GM23248 (cell line): ENCODE measurements at places on chromosomes 16 and 17.
A peak's percentile ranks its signal among the peaks of the same experiment; 100 is the strongest.

DNA sequence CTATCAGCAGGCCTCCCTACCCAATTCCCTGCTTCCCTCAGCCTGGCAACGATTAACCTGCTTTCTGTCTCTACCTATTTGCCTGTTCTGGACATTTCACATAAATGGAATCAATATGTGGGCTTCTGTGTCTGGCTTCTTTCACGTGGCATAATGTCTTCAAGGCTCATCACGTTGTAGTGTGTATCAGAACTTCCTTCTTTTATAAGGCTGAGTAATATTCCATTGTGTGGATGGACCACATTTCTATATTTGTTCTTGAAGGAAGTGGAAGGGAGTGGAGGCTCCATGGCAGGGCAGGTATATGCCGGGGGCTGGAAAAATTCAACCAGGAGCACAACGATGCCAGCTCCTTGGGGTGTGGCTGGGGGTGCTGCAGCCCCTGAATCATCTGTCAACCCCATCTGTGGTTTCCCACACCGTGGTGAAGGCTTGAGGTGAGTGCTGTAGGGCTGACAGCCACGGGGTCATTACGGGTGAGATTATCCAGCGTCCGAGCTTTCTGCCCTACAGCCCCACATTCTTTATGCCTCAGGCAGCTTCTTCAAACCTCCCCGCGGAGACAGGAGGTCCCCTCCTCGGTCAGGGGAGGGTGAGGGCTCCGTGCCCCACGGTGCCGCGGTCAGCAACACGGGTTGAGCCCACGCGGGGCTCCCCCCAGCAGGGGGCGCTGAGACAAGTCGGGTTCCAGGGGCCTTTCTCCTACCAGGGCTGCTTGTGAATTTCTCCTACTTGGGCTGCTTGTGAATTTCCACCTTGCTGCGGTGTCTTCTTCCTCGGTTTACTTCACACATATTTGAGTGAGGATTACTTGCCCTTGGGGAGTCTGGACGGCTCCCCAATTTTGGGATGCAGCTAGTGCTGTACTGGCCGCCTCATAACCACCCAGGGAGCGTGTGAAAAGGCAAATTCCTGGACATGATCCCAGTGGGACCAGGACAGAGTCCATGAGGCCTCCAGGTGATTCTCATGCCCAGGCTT, 18.3 kb upstream of the WFIKKN2 start:
- peak; percentile 58 for DNase-seq

DNA sequence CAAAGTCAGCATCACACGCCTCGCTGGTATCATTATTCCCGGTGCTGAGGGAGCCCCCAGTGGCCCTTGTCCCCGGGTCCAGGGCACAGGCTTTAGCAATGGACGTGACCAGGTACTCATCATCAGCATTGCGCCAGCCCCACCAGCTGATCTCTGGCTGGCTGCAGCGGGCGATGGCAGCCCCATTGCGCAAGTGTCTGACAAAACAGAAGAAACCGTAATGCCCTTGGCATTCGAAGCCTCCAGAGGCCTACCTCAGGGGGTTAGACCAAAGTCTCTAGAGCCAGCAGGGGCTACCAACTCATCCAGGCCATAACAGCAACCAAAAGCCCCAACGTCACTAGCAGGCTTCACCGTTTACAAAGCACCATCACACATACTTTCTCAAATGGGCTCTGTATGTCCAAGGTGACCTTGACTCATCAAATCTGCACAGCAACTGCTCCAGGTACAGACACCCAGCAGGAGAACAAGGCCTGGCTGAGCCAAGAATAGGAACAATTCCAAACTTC, 7.3 kb downstream of the MTMR4 start:
- DNase-seq: no peak

GRCh38 chr17:63358111-63358839, 87.8 kb downstream of the CYB561 start:
- DNase-seq: peak; percentile 95

DNA sequence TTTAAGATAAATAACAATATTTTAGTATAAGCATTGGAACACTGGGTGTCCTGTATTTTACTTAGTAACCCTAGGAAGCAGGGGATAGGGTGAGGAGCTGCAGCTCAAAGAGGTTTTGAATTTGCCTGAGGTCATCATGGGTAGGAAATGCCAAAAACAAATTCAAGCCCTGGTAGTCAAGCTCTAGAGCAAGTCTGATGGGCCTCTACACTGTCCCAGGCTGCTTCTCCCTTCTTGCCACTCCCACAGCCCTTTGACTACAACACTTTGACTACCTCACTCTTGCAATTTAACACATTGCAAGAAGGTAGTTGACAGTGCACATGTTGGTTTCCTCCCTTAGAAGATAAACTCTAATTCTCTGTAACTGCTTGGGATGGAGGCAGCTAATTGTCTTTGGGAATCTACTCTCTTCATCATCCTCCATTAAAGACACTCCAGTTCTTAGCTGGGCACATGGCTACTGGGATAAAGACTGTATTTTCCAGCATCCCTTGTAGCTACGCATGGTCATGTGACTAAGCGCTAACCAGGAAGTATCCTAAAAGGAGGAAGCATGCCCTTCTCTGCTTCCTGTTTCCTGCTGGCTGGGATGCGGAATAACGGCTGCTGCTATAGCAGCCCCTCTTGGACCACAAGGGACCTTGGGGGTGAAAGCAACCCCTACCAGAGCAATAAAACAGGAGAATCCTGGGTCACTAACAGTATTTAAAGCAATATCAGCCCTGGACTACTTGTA, 30.7 kb upstream of the SSTR2 start:
- no peak for DNase-seq

DNA sequence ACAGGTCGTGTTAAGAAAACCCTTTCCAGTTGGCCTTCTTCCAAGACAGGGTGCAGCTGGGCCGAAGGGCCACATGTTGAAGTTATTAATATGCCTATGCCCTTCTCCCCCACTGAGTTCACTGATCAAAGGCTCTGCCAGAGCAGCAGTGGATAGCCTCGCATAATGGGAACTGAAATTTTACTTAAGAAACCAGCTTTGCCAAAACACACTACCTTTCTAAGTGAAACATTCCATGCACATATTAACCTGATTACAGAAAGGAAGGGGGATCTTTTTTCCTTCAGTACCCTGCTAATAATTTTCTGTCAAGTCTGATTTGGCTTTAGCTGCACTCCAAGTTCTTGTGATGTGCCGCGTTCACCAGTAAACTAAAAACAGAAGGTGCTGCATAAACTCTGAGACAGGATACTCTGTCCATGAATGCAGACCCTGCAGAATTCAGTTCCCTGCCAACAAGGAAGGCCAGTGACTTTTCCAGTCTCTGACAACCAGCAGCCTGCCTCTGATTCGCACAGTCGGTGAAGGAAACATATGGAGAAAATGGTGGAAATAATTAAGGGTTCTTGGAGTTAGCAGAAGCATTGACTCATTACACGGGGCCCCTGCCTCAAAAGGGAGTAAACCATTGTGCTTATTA, 283.8 kb downstream of the ZFHX3 start:
- no peak for DNase-seq

DNA sequence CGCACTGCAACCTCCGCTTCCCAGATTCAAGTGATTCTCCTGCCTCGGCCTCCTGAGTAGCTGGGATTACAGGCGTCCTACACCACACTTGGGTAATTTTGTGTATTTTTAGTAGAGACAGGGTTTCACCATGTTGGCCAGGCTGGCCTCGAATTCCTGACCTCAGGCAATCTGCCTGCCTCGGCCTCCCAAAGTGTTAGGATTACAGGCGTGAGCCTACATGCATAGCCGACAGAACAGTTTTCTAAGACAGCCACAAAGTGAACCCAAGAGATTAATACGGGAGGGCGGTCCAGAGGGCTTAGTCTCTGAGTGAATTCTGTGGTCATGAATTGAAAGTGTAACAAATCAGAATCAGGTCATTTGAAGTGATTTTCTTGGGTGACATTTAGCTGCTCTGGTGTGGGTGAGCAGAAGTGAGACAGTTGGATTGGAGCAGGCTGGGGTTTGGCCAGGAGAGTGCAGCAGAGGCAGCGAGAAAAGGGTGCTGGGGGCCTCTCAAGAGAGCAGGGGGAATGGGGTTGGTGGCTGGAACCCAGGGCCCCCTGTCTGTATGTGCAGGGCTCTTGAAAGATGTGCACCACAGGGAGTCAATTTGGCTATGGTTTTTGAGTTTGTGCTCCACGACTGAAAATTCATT, 231.4 kb upstream of the WSCD1 start:
- no peak for DNase-seq

DNA sequence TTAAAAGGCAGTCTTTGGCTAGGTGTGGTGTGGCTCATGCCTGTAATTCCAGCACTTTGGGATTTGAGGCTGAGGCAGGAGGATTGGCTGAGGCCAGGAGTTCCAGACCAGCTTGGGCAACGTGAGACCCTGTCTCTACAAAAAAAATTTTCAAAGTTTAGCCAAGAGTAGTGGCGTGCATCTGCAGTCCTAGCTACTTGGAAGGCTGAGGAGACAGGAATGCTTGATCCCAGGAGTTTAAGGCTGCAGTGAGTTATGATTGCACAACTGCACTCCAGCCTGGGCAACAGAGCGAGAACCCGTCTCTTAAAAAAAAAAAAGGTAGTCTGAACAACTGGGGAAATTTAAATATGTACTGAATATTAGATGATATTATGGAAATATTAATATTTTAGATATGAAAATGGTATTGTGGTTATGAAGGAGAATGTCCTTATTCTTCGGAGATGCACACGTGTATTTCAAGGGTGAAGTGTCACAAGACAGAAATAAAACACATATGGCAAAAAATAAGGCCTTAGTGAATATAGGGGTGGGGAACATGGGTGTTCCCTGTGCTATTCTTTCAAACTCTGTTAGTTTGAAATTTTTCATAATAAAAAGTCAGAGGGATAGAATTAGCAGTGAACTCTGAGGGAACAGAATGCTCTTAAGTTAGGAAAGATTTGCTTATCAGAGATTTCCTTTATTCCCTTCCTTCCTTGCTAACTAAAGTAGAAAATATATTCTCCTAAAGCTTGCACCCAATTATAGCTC, 144.7 kb downstream of the CDK5R1 start:
- DNase-seq: no peak

DNA sequence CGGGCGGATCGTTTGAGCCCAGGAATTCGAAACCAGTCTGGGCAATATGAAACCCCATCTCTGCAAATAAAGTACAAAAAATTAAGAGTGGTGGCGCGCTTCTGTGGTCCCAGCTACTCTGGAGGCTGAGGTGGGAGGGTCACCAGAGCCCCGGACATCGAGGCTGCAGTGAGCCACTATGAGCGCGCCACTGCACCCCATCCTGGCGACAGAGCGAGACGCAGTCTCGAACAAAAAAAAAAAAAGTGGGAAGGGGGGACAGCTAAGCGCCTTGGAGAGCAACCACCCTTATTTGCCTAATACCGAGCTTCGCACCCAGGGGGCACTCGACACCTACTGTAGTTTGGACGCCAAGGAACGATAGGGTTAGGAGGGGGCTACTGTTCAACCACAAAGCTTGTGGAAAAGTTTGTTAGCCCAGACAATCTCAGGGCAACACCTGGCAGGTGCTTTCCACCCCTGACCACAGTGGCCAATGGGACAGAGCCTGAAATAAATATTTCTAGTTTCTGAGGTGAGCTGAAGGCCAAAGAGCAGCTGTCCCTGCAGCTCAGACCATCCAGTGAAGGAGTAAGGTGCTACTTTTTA, 847 bp upstream of the PSMC3IP start:
- DNase-seq: peak; percentile 82

- no peak for DNase-seq
Measured at GRCh38 chr16:7555459-7555858, 222.8 kb downstream of the RBFOX1 start.

DNA sequence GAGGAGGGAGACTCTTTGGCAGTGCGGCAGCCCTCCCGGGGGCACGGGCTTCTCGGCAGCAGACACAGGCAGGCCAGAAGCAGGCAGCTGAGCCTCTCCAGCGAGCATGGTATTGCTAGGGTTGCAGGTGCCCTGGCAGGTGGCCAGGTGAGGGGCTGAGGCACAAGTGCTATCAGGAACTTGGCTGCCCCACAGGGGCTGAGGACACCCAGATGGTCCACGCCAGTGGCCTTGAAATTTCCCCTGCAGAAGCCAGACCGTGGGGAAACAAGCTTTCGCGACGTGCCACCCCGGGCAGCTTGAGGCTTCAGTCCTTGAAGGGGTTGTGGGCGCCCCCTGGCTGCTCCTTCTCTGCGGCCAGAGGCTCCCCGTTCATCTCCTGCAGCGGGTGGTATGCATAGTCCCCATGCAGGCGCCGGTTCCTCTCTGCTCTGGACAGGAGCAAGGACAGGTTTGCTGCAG, 8.5 kb downstream of the NAGPA start:
- DNase-seq: peak; percentile 16

- peak; percentile 30 for DNase-seq
Measured at GRCh38 chr16:68786685-68787418, 49.8 kb downstream of the CDH1 start.

DNA sequence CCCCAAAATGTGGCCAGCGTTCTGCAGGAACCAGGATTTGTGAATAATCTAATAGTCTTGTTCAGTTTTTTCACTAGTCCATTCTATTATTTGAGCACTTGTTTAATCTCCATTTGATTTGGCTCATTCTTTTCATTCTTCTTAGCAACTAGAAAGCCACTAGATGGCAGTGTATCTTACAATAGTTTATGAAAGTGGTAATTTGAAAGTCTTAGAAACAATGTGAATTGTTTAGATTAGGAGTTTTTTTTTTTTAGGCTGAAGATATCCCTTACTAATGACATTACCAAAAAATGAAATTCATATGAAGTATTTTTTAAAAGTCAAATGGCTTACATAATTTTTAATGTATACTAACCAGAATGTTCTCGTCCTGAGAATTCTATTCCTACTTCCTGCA, 6.7 kb downstream of the ERI2 start:
- DNase-seq: peak; percentile 72

GRCh38 chr17:28365487-28365886, 488 bp upstream of the SEBOX start:
- DNase-seq: no peak

GRCh38 chr17:39813631-39814030, 50.5 kb downstream of the IKZF3 start:
- no peak for DNase-seq

DNA sequence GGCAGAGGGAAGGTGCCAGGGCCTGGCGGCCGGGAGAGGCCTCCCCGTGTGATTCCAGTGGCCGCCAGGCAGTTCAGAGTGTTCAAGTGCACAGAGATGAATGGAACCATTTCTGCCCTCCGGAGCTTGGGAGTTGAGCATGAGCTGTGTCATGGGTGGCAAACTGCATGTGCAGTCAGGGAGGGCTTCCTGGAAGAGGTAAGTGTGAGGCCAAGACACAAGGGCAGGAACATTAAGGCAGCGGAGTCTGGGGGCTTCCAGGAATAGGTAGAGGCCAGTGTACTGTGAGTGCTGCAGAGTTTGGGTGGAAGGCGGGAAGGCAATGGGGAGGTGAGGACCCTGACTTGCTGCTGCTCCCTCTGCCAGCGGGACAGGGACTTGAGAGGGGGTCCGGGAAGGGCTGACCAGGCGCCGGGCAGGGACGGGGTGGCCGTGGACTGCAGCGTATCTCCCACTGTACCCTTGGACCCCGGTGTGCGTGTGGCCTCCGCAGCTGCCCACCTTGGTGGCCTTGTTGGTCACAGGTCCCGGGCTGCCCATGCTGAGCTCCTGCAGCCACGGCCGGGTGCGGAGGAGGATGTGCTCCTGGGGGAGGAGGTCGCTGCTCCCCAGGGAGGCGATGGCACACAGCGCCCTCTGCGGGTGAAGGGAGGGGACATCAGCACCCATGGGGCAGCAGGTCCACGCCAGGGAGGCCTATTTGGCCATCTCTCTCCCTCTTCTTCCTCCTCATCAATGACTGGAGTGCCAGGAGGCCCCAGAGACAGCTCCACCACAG, 7.5 kb upstream of the CEP131 start:
- no peak for DNase-seq
